Left cardiac atrium (tissue), 4 donors: ENCODE measurements at places on chromosomes 5 and 9.

- DNase-seq: no peak
These were observed 14.3 kb downstream of the KDM3B start for GRCh38 chr5:138366632-138367382.

DNA sequence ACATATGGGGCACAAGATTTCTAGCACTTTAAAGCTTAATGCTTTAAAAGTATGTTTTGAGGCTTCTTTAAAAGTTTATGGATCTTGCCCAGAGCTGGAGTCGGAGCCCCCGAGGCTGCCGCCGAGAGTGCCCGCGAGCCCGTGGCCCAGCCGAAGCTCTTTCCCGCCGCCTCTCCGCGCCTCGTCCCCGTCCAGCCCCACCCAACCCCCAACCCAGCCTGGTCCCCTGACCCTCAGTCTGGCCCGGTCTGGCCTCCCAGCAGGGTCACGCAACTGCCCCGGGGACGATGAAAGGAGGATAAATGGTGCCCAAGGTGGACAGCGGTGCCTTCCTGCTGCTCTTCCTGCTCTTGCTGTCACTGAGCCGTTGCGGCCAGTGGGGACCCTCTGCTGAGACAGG, 1.7 kb downstream of the TSSK1B start:
- DNase-seq: no peak

GRCh38 chr5:114317751-114318150, 44.1 kb upstream of the KCNN2 start:
- no peak for DNase-seq

GRCh38 chr5:116395631-116396203, 178.9 kb downstream of the SEMA6A start:
- DNase-seq: no peak

GRCh38 chr5:34053133-34053532, 10.1 kb upstream of the C1QTNF3 start:
- DNase-seq: no peak
